ENCODE measurements at places on chromosomes 7 and 10.

GRCh38 chr7:105691082-105691679 lies 109.9 kb upstream of the EFCAB10 start:
- H3K27ac ChIP-seq, result no peak overlapping the region
- H3K4me1 ChIP-seq, result peaks cover 8% of the 10 kb centered on the region
- H3K27me3 ChIP-seq, result no peaks in the 10 kb centered on the region
- peak overlapping the region; percentile 50 for H3K4me3 ChIP-seq
- DNase-seq, result no peak
- no peaks in the 10 kb centered on the region for H3K36me3 ChIP-seq

GRCh38 chr7:84196084-84196503 lies 1.5 kb upstream of the SEMA3A start:
- H3K27ac ChIP-seq, result no peak overlapping the region
- no peaks in the 10 kb centered on the region for H3K4me1 ChIP-seq
- DNase-seq, result no peak
- no peaks in the 10 kb centered on the region for H3K27me3 ChIP-seq
- no peaks in the 10 kb centered on the region for H3K36me3 ChIP-seq

DNA sequence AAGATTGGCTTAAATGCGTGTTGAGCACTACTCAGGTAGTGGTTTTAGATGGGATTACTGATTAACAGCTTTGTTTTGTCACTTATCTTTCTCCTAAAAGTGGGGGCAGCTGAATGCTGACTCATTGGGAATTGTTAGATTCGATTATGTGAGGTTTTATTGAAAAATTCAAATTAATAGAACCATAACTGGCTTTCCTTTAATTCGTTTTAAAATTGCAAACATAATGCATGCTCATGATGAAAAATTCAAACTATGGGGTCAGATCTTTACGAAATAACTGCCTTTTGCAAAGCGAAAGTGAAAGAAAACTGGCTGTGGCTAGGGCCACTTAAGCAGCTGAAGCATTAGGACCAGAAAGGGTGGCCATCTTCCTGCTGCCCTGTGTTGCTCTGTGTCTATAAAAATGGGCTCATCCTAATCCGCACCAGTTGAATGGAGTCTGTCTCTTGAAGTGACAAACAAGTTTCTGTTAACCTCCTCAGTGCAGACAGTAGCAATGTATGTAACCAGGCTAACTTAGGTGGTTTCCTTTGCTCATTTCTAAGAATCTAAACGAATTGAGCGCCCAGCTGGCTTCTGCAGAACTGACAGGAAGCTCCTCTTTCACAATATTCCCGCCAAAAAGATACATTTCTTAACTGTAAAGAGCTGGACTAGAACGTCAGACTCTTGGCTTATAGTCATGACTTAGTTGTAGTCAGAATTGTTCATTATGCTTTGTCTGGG lies 27.8 kb downstream of the DENND10 start:
- no peaks in the 10 kb centered on the region for H3K27me3 ChIP-seq
- H3K36me3 ChIP-seq, result no peaks in the 10 kb centered on the region
- no peak for DNase-seq
- H3K4me1 ChIP-seq, result no peaks in the 10 kb centered on the region
- no peak overlapping the region for H3K27ac ChIP-seq

- H3K36me3 ChIP-seq, result no peaks in the 10 kb centered on the region
- H3K4me3 ChIP-seq, result no peak overlapping the region
- no peaks in the 10 kb centered on the region for H3K4me1 ChIP-seq
- H3K27me3 ChIP-seq, result no peaks in the 10 kb centered on the region
These were observed 8.0 kb upstream of the CFAP70 start for GRCh38 chr10:73366381-73367298.

DNA sequence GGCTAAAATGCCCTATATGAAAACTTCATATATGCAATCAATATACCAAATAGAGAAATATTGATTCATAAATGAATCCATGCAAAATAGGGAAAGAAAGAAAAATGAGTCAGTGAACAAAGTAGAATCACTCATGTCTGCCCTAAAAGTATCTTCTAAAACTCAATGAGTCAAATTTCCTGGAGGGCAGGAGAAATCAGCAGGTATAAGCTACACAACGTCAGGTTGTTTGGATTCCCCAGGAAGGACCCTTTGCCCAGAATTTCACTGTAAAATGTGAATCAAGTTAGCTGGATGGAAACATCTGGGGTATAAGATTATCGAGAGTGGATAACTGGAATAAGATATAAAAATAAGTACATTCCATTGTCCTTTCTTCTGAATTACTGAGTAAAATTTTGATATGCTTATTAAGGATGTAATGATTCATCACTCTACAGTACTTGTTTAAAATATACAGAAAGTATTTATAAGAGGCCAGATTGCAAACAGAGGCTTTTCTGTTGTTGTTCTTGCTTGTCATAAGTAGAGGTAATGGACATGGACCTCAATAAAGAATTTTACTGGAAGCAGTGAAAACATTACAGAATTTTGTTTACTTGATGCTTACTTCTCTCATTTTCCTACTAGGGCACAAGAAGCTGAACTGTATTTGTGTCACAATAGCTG lies 99.0 kb downstream of the AGMO start:
- H3K27me3 ChIP-seq, result no peaks in the 10 kb centered on the region
- H3K4me3 ChIP-seq, result no peak overlapping the region
- DNase-seq, result no peak
- H3K4me1 ChIP-seq, result no peaks in the 10 kb centered on the region

DNA sequence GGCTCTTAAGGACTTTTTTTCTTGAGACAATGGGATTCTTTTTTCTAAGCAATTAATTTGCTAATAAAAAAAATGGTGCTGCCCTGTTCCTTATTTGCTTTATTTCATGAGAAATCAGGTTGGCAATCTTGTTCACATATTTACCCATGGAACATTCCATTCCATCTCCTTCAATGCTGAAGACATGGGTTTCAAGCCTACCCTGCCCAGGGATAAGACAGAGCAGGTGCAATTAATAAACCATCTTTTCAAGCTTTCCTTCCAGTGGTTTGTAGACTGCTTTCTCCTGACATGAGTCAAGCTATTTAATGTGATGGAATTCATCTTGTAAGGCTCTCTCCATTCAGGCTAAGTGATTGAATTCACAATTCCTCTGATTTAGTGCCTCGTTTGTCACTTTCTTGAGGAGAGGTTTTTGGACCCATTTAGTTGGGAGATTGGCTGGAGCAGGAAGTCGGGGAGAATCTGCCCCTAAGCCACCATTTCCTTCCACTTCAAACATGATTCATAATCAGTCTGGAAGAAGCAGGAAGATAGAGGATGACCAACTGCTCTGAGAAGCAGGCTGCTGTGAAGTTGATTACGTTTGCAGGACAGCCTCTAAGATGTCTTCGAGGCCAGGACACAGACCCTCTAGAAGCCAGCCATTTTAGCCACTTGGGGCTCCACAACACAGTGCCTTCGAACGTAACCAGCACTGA lies 552.4 kb upstream of the GALNT17 start:
- H3K27ac ChIP-seq, result no peak overlapping the region
- no peaks in the 10 kb centered on the region for H3K36me3 ChIP-seq
- H3K27me3 ChIP-seq, result no peaks in the 10 kb centered on the region
- no peak for DNase-seq

- no peaks in the 10 kb centered on the region for H3K27me3 ChIP-seq
- DNase-seq, result peak; percentile 100
- no peaks in the 10 kb centered on the region for H3K36me3 ChIP-seq
- H3K27ac ChIP-seq, result peak within 1 kb of the TSS; percentile 81
- peaks cover 12% of the 10 kb centered on the region for H3K4me1 ChIP-seq
These were observed at the start of gene GSTO2 for GRCh38 chr10:104268713-104269645. Gene GSTO2 (plus strand): TSS chr10:104269184. CDS start chr10:104274916, 5,732 bp downstream.

DNA sequence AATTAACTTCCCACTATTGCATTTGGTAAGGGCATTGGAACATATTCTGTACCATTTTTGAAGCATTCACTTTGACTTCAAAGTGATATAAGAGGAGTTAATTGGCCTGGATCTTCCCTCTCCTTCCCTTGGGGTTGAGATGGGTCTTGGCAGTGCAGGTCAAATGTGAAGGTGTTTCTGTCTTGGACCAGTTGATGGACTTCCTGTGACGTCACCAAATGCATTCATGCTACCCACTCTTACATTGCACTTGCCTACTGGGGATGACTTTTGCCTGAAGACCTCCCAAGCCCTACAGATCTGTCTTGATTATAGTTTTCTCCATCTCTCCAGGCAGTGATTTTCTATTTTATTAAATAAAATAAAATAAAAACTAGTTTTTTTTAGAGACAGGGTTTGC lies 221.5 kb downstream of the BUB3 start:
- no peak overlapping the region for H3K4me3 ChIP-seq
- no peaks in the 10 kb centered on the region for H3K27me3 ChIP-seq
- no peaks in the 10 kb centered on the region for H3K4me1 ChIP-seq
- H3K27ac ChIP-seq, result no peak overlapping the region
- no peak for DNase-seq

DNA sequence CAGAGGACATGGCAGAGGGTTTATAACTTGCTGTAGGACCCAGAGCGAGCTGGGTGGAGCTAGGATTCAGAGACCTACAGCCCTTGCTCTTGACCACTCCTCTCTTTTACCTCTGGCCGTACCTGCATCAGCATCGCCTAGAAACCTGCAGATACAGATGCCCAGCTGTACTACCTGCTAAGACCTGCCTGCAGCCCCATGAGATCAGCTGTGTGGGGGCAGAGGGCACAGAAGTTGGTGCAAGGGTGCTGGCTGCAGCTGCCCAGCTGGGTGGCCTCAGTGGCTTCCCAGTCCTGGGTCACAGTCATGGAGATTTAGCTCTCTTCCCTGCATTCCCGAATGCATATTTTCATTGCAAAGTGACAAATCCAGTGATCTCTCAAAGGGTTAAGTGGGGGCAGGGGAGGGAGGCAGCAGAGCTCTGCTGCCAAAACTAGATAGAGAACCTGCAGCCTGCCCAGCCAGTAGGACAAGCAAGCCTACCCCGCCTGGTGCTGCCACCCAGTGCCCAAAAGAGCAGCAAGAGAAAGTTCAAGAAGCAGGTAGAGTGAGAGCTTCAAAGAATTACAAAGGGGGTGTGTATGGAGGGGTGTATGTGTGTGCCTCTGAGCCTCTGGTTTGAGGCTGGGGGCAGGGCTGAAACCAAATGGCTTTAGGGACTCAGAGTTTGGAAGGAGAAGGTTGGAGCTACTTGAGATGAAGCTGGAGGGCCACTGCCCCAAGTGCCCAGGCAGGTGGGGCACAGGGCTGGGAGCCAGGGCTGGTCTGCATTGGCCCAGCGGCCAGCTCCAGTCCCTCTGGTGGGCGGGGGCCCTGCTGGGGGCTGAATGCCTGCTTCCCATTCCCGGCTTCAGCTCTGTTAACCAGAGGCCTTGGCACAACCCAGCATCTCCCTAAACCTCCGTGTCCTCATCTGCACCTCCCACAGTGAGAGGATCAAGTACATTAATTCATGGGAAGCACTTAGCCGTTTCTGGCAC lies 6.9 kb downstream of the FAM241B start:
- peak; percentile 53 for DNase-seq
- no peaks in the 10 kb centered on the region for H3K4me1 ChIP-seq
- H3K4me3 ChIP-seq, result no peak overlapping the region
- H3K36me3 ChIP-seq, result no peaks in the 10 kb centered on the region
- no peak overlapping the region for H3K27ac ChIP-seq

- H3K36me3 ChIP-seq, result no peaks in the 10 kb centered on the region
- no peak for DNase-seq
- no peaks in the 10 kb centered on the region for H3K27me3 ChIP-seq
- peaks cover 14% of the 10 kb centered on the region for H3K4me1 ChIP-seq
- H3K4me3 ChIP-seq, result no peak overlapping the region
These were observed 4.9 kb downstream of the HKDC1 start for GRCh38 chr10:69224862-69225657.

GRCh38 chr7:16268821-16269768 lies 152.2 kb downstream of the CRPPA start:
- no peak overlapping the region for H3K4me3 ChIP-seq
- H3K4me1 ChIP-seq, result no peaks in the 10 kb centered on the region
- H3K27ac ChIP-seq, result no peak overlapping the region
- no peaks in the 10 kb centered on the region for H3K36me3 ChIP-seq
